T-helper 1 cell (primary cell): ENCODE measurements at places on chromosomes 12 and 14.
A peak's percentile ranks its signal among the peaks of the same experiment; 100 is the strongest.

DNA sequence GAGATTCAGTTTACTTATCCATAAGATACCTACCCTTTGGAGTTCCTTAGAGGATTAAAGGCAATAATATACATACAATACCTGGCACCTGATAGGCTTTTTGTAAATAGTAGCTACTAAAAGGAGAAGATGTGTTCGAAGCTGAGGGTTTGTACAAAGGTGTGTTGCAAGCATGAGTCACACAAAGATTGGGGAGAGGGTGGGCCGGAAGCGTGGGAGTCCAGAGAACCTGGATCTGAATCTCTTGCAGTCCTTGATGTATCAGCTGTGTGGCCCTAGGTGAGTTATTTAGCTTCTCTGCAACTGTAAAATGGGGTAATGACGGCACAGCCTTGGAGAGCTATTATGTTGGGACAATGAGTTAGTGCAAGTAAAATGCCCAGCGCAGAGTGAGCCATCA is 61.6 kb upstream of the PSMC1 start:
- DNase-seq: no peak

DNA sequence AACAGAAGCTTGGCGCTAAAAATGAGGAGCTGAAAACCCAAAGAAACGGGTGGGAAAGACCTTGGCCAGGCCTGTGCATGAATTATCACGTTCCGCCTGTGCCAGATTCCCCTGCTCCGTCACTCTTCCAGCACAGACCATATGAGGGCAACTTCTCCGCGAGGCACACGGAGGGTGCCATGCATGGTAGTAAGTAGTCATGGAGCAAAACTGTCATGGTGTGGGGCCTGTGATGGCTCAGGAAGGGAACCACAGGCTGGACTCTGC is 148.2 kb downstream of the ANO2 start:
- DNase-seq: no peak

DNA sequence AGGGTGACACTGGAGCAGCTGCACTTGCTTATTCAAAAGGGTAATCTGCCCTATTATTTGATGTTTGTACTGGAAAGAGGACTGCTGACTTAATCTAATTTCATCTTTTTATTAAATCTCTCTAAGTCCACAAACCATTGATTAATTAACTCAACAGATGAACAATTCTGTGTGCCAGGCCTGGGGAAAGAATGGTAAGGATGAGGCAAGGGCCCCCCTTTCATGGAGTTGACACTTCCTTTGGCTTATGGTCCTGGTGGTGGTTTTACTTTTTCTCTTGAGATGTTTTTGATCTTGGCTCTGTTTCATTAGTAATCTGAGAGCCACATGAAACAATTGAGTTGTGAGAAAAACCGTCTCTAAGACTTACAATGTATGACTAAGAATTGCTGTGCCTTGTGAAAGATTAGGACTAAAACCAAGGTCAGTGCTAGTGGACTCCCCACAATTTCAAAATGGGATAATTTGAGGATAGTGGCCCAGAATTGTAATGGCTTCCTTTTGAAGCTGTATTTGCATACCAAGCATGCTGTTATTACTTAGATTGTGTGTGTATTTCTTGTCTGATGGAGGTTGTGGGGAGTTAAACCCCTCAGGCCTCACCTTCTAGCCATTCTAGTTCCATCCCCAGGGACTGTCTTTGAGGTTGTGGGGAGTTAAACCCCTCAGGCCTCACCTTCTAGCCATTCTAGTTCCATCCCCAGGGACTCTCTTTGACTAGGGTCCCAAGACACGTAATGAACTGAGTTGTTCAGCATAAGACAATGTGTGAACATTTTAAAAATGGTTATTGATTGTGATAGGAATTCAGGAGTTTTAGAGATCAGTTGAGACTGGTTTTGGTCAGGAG is 52.5 kb upstream of the EVL start:
- no peak for DNase-seq

GRCh38 chr14:29310210-29310609 is 543.6 kb downstream of the FOXG1 start:
- no peak for DNase-seq

DNA sequence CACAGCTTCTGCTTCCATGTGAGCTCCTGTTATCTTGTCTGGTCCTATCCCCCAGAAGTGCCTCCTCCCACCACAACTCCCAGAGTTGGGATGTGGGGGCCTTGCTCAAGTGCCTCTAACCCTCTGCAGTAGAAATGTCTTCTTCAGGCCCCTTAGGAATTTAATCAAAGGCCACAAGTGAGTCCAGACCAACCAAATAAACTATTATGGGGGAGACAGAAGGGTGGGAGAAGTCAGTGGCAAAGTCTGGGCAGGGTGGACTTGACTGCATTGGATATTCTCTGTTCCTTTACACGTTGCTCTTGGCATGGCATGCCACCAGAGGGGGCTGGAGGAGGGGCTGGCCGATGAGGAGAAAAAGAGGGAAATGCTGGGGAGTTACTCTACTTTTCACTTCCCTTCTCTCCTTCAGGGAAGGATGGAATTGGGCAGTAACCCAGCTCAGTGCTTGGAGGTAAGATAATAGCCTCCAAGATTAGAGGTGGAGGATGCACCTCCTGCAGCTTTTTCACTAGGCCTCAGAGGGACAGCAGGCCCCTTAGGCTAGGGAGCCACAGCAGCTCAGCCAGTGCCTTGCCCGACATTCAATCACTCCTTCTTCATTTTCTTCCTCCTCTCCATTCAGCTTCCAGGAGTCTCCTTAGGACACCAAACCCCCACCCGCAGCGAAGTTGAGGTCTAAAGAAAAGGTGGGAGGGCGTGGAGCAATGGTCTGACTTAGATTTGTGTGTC is 1.2 kb upstream of the AP1G2 start:
- DNase-seq: no peak

- no peak for DNase-seq
Measured at GRCh38 chr14:68491793-68492192, 301.1 kb downstream of the ZFP36L1 start.

DNA sequence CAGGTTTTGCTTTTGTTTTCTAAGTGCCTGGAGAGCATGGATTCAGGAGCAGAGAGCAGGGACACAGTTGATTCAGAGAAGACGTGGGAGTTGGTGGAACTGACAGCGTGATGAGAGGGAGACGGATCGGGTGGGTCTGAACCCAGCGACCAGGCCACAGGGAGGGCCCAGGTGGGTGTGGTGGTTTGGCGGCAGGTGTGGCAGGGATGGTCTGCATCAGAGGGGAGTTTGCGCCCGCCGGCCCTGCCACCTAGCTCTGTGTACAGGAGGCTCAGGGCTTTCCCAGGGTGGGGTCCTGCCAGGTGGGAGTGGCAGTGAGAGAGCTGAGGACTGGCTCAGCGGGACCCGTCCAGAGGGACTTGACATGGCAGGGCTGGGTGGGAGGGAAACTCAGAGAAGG is 33.3 kb upstream of the DIO3 start:
- no peak for DNase-seq

- no peak for DNase-seq
Measured at GRCh38 chr14:54737132-54737711, 165.4 kb downstream of the GCH1 start.

DNA sequence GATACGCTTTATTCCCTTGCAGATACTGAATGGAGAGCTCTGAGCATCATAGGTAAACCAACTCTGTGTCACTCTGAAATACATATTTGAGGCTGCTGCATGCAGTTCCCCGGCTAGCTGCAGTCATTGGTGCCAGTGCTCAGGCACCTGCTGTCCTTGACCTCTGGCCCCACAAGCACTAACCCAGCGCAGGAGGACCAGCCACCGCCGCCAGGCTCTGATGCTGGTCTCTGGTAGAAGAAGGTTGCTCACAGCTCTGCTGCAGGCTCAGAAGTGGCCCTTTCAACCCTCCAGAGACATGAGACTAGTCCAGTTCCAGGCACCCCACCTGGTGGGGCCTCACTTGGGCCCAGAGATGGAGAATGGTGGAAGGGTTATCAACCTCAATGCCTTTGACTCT is 34.5 kb upstream of the PTPRB start:
- no peak for DNase-seq

DNA sequence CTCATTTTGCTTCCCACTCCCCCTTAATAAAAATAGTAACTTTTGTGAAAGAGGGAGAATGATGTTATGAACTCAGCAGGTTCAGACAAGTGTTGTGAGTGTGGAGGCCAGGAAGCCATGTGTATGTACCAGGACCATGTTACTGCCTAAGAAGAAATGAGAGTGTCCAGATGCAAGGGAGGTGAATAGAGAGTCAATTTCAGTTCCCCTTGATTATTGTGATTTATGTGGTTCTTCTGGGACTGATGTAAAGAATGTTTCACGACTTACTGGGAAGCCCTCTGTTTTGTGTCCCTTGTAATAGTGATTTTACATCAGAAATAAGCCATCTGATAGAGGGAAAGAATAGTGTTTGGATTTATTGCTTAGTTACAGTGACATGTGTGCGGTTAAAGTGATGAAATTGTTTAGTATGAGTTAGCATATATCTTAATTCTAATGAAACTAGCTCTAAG is 32.5 kb downstream of the FBXO34 start:
- DNase-seq: no peak

DNA sequence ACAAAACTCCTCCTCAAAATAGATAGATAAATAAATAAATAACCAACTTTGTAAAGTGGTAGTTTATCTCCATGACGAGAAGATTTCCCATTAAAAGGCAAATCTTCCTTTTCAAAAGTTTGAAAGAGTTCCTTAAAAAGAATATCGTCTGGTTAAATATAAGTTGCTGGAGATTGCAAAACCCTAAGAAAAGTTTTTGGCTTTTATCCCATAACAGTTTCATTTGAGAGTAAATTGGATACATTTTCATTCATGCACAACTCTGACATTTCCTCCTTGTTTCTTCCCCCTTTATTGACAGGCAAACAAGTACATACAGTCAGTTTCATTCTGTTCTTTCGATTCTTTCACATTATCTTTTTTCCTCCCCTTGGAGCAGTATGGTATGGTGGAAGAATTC is 45.4 kb upstream of the BTG1 start:
- no peak for DNase-seq

DNA sequence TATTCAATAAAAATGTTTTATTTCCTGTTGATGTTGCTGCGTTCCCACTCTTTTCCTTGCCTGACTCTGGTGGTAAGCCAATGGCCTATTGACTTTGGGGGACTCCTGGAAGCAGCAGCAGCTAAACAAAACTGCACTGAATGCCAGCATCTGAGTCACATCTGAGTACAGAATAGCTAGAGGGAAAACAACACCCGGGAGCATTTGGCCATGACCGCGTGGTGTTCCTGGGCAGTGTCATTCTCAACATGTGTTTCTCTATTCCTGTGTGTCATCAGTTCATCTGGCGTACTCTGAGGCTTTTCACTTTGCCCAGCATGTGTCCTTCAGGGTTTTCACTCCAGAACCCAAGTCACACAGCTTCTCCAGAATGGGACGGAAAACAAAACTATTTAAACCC is 238.8 kb downstream of the PAWR start:
- DNase-seq: no peak

- DNase-seq: no peak
Measured at GRCh38 chr12:121214166-121214777, 4.3 kb downstream of the P2RX4 start.

GRCh38 chr12:107967170-107967569 is 161.9 kb upstream of the WSCD2 start:
- no peak for DNase-seq

- peak; percentile 31 for DNase-seq
Measured at GRCh38 chr14:70622111-70622712, 19.5 kb upstream of the TTC9 start.

DNA sequence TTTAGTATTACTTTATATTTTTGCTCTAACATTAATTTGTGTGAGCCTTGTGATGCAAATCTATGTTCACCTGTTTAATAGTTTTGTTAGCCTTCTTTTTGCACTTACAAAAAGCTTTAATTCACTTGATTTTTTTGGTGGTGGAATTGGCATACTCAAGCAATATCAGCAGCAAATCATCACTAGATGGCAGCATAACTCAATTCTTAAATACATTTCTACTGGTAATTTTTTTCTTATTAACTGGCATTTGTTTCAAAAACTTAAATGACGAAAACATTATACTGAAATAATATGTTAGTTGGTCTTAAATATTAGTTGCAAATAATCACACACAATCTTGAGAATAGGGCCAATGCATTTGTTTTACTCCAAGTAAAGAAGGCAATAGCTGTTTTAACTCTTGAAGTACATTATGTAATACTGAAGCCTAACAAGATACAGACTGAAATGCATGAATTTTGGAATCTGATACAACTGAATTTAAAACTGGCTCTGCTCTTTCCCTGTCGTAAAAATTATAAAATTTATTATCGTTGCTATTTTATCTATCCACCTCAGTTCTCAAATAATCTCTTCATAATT is 151.5 kb downstream of the ATXN7L3B start:
- no peak for DNase-seq

DNA sequence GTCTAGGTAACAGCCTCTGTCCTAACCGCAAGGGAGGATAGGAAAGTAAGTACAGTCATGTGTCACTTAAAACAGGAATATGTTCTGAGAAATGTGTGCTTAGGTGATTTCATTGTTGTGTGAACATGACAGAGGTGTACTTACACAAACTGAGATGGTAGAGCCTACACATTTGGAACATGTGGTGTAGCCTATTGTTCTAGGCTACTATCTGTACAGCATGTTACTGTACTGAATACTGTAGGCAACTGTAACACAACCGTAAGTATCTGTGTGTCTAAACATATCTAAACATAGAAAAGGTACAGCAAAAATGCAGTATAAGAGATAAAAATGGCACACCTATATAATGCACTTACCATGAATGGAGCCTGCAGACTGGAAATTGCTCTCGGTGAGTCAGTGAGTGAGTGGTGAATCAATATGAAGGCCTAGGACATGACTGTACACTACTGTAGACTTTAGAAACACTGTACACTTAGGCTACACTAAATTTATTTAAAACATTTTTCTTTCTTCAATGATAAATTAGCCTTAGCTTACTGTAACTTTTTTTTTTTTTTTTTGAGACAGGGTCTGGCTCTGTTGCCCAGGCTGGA is 13.2 kb upstream of the MDM2 start:
- DNase-seq: no peak

GRCh38 chr12:123608182-123608581 is 6.3 kb downstream of the DDX55 start:
- DNase-seq: no peak

GRCh38 chr12:30622509-30622908 is 73.2 kb downstream of the IPO8 start:
- DNase-seq: no peak

DNA sequence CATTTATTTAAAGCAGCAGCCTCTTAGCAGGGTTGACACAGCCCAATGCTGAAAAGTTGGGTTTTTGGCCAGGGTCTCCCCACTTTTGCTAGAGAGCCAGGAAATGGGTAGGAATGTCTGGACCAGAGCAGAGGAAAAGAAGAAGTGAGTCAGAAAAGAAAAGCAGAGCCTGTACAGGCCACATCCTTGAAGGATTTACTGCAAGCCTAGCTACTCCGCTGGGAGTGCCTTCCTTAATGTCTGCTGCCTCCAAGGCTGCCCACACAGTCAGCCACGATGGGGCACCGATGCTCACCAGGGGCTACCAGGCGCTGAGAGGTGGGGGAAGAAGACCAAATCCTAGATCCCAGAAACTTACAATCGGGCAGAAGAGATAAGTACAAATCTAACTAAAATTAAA is 139.2 kb downstream of the C12orf75 start:
- no peak for DNase-seq
